ENCODE measurements at places on chromosomes 12 and 14. TPM values are rescaled to one million over a fixed set of nuclear protein-coding genes. Genes with fewer than 3 reads are reported as not detected.

The ANO4 gene
- total RNA-seq, result 4.1 TPM

The CIDEB gene
- 11.1 TPM for total RNA-seq

The TAS2R43 gene
- total RNA-seq, result 3.0 TPM

The PTPRO gene
- 3.0 TPM for total RNA-seq

The SERPINA10 gene
- total RNA-seq, result not detected

The RNASE3 gene
- not detected for total RNA-seq

The PMCH gene
- total RNA-seq, result not detected

The KRT3 gene
- not detected for total RNA-seq

The SMOC1 gene
- 23.3 TPM for total RNA-seq

The PRICKLE1 gene
- 10.2 TPM for total RNA-seq

The CIROP gene
- total RNA-seq, result not detected

The SOAT2 gene
- total RNA-seq, result 0.18 TPM

The DLGAP5 gene
- 0.21 TPM for total RNA-seq

The OR4E2 gene
- total RNA-seq, result not detected

The TMCC3 gene
- 10.1 TPM for total RNA-seq

The SLCO1B1 gene
- total RNA-seq, result not detected

The LRRK2 gene
- total RNA-seq, result 12.7 TPM

The TRHDE gene
- total RNA-seq, result 12.1 TPM

The FGF6 gene
- not detected for total RNA-seq

The ABCD2 gene
- 4.6 TPM for total RNA-seq

The GDF3 gene
- not detected for total RNA-seq

The KRT78 gene
- total RNA-seq, result not detected

The TAS2R10 gene
- total RNA-seq, result 0.62 TPM

The CMA1 gene
- 2.2 TPM for total RNA-seq

The REP15 gene
- 1.2 TPM for total RNA-seq

The DTX3 gene
- 40.0 TPM for total RNA-seq

The TPPP2 gene
- 0.62 TPM for total RNA-seq

The RDH11 gene
- 62.1 TPM for total RNA-seq

The RFX4 gene
- not detected for total RNA-seq

The VCPKMT gene
- 6.4 TPM for total RNA-seq

The AQP6 gene
- total RNA-seq, result not detected

The NDRG2 gene
- total RNA-seq, result 188 TPM

The NEDD1 gene
- total RNA-seq, result 14.0 TPM

The MSI1 gene
- 1.4 TPM for total RNA-seq

The IGFBP6 gene
- total RNA-seq, result 133 TPM

The CFAP251 gene
- total RNA-seq, result 3.9 TPM

The IGF1 gene
- 9.2 TPM for total RNA-seq

The MANSC4 gene
- not detected for total RNA-seq

The GALNT9 gene
- total RNA-seq, result 0.44 TPM

The ANKRD52 gene
- 43.9 TPM for total RNA-seq

The CISTR gene
- total RNA-seq, result not detected

The CD4 gene
- total RNA-seq, result 18.0 TPM

The STXBP6 gene
- 10.0 TPM for total RNA-seq

The SLC2A13 gene
- 8.5 TPM for total RNA-seq

The SDSL gene
- 17.4 TPM for total RNA-seq

The RFLNA gene
- 1.1 TPM for total RNA-seq

The KRT6B gene
- total RNA-seq, result 0.36 TPM

The NT5DC3 gene
- 11.0 TPM for total RNA-seq

The RERGL gene
- total RNA-seq, result 4.5 TPM

The PIANP gene
- total RNA-seq, result 2.6 TPM

The ST8SIA1 gene
- 9.4 TPM for total RNA-seq

The PMEL gene
- total RNA-seq, result 5.8 TPM

The C12orf42 gene
- total RNA-seq, result not detected

The HVCN1 gene
- total RNA-seq, result 4.2 TPM

The ASB8 gene
- total RNA-seq, result 51.1 TPM

The FOXN4 gene
- total RNA-seq, result not detected

The MON2 gene
- 96.9 TPM for total RNA-seq

The ADAM21 gene
- total RNA-seq, result not detected

The SERPINA6 gene
- total RNA-seq, result not detected

The TMEM119 gene
- 15.9 TPM for total RNA-seq
